ENCODE measurements at places on chromosomes 6 and 20.

GRCh38 chr6:25659633-25660368, 7.8 kb downstream of the SCGN start:
- DNase-seq: no peak

DNA sequence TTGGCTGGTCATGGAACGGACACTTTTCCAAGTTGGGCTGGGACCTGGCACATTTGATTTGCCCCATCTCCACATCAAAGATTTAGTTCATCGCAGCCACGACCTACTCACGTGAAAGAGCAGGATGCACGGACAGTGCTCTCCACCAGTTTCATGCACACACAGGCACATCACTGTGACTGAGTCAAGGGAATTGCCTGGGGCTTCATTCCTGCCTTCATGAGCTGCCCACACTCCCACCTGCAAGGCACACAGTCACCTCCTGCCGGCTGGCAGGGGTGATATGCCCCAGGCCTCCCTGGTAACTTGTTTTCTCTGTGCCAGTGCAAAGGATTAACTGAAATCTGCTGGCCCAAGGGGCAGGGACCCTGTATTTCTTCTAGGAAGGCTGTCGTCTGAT, 23.3 kb upstream of the CST1 start:
- no peak for DNase-seq

DNA sequence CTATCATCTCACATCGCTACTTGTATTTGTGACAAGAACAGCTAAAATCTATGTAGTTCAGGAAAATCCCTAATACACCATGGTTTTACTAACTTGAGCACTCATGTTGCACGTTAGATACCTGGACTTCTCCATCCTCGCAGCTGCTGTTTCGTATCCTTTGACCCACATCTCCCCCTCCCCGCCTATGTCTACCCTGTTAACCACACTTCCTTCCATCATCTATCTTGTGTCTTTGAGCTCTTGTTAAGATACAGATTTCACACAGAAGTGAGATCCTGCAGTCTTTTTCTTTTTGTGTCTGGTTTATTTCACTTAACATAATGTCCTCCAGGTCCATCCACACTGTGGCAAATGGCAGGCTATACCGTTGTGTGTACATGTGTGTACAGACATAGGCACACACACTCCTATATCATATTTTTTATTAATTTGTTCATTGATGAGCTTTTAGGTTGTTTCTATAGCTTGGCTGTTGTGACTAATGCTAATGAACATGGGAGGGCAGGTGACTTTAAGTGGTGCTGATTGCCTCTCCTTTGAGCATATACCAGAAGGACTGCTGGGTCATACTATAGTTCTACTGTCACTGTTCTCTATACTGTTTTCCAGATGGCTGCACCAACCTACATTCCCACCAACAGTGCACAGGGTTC, 117.8 kb downstream of the WDR27 start:
- no peak for DNase-seq

- DNase-seq: no peak
Observed at GRCh38 chr6:22413681-22414311, 117.0 kb upstream of the PRL start.

DNA sequence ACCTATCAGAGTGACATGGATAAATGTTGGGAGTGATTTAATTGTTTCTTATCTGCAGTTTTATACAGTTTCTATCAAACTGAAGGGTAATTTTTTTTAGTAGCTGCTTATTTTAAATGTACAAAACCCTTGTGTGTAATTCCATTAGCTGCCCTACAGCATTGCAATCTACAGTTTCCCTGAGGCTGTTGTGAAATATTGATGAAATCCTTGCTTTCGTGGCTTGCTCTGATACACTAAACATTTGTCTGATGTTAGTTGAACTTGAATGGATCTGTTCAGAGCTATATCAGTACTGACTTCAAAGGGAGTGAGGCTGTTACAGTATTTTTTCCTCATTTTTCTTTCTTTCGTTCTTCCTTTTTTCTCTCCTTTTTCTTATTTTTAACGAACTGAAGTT, 255.4 kb downstream of the TSHZ2 start:
- DNase-seq: no peak

DNA sequence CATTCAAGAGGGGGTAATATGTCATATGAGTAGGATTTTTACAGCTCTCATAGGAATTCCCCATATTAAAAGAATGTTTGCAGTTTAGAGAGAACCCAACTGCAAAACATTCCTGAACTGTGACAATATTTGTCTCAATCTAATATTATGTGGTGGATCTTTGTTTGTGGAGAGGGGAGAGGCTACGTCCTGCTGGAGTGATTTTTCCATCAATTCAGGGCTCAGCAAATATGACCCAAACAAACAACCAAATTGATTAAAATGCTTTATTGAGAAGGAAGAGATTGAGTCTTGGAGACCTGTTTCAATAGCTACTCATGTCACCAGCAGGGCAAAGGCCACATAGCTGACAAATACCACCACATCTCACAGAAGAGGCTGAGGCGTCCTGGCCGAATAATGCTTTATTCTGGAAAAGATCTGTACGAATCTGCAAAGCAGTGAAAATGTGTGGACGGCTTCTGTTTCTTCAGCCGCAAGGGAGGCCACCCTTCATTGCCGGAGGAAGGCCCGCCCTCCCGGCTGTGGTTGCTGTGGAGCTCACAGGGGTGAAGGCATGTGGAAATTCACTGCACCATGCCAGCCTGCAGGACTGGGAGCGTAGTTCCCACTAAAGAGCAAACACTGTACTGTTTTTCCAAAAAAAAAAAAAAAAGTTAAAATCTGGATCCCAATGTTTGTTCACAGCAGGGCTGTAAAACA, 89.7 kb upstream of the QKI start:
- peak; percentile 89 for DNase-seq

DNA sequence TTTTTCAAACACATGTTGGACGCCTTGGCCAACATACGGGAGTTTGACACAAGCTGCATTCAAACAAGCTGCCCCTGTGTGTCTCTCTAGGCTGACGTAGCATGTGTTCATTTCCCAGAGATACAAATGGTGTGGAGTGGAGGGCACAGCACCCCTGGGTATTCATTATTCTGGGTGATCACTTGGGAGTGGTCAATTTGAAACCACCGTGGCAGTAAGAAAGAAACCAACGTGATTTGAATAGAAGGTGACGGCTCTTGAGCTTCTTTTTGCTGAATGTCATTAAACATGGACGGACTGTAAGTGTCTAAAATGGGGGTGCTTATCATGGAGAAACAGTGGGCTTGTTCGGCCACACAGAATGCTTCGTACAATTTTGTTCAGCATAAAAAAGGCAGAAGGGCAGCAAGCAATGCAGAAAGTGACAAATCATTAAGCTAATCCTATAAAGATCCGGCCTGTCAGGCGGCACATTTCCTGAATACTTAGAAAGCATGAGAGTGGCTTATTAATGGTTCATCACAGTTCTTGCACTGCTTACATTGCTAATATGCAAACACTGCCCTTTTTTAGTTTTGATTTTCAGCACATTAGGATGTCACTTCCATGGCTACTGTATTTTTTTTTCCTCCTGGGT, 1261.9 kb upstream of the CITED2 start:
- DNase-seq: no peak

DNA sequence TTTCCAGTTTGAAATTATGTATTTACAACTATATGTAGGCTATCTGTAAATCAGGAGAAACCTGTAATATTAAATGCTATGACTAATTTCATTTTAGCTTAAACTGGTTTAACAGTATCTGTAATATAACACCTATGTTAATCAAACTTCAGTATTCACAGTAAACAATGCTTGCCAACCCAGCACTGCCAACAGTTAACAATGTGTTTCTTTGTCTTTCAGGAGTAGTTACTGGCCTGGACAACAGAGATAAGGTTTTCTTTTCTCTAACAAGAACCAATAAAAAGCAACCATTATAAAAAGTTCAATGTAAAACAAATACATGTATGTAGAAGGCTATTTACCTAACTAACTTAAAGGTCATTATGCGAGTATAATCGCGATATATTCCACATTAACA, 158.8 kb downstream of the CDK19 start:
- DNase-seq: no peak

GRCh38 chr6:108565893-108566292, 5.2 kb downstream of the FOXO3 start:
- DNase-seq: peak; percentile 42

- DNase-seq: no peak
Observed at GRCh38 chr20:35286077-35286898, 1.7 kb upstream of the EIF6 start.

DNA sequence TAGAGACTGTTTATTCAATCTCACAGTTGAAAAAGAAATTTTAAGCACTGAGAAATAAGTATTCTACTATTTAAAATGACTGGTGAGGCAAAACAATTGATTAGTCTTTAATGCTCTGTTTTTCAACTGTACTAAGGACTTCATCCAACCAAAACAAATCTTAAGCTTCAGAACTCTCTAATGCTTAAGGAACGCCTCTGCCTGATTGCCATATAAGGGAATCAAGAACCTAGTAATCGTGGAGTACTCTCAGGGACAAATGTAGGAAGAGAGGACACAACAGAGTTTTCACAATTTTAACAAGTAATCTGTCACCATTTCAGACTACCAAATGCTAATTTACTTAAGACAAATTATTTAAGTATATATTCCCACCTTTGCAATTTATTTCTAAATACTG, 16.1 kb downstream of the FBXO30 start:
- DNase-seq: no peak

DNA sequence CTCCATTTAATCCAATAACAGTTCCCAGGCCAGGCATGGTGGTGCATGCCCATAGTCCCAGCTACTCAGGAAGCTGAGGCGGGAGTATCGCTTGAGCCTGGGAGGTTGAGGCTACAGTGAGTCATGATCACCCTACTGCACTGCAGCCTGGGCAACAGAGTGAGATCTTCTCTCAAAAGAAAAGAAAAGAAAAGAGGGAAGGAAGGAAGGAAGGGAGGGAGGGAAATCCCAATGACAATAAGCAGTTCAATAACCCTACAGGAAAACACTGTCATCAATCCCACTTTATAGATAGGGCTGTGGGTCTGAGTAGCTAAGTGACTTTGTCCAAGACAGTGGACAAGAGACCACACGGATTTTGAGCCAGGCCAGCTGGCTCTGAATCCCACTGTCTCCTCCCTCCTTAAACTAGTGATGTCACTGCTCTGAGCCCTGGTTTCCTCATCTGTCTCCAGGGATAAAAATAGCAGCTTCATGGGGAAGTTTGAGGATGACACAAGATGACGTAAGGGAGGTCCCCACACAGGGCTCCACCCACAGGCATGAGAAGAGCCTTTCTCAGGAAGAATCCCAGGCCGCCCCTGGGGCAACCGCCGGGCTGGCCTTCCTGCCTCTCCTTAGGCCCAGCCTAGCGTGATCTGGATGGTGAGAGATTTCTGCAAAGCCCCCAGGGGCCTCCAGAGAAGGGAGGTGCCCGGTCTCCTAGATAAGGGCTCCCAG, 7.2 kb upstream of the TRIB3 start:
- DNase-seq: peak; percentile 63

- no peak for DNase-seq
Observed at GRCh38 chr6:152318278-152318677, 318.9 kb downstream of the SYNE1 start.

- peak; percentile 44 for DNase-seq
Observed at GRCh38 chr6:158621694-158622544, 22.6 kb downstream of the DYNLT1 start.

- no peak for DNase-seq
Observed at GRCh38 chr6:47801984-47802383, 20.2 kb downstream of the OPN5 start.

- DNase-seq: no peak
Observed at GRCh38 chr6:1285956-1286355, 25.9 kb upstream of the FOXQ1 start.

DNA sequence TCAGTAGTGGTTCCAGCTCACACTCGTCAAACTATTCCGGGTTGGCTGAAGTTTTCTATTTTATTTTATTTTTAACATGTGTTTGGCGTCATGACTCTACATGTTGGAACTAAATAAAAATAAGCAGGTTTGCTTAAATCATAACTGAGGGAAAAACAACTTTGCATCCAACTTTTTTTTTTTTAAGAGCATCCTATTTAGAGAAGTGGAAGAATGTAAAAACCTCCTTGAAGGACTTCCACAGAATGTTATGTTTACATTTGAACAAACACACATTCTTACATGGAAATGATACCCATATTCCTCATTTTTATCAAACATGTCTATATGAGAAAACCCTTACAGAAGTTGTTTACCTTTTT, 659 bp downstream of the PRDM1 start:
- DNase-seq: no peak

- DNase-seq: no peak
Observed at GRCh38 chr6:11803591-11803971, 25.0 kb upstream of the ADTRP start.

DNA sequence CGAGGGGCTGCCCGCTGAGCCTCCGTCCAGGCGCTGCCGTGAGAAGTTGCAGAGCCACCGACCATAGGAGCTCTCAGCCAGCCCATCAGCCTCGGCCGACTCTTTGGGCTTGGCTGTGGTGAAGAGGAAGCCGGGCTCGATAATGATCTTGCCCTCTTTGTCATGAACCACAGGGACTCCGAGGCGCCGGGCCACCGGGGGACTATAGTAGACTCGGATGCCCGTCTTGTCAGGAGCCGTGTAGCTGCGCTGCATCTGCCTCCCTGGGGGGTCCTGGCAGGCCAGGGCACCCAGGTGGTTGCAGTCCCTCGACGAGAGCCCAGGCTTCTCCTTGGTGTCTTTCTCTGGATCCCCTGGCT, 20.5 kb upstream of the DSN1 start:
- no peak for DNase-seq

GRCh38 chr6:112906726-112907125, 559.6 kb downstream of the RFPL4B start:
- DNase-seq: no peak

GRCh38 chr6:83708546-83708969, 343 bp downstream of the SNAP91 start:
- DNase-seq: no peak

DNA sequence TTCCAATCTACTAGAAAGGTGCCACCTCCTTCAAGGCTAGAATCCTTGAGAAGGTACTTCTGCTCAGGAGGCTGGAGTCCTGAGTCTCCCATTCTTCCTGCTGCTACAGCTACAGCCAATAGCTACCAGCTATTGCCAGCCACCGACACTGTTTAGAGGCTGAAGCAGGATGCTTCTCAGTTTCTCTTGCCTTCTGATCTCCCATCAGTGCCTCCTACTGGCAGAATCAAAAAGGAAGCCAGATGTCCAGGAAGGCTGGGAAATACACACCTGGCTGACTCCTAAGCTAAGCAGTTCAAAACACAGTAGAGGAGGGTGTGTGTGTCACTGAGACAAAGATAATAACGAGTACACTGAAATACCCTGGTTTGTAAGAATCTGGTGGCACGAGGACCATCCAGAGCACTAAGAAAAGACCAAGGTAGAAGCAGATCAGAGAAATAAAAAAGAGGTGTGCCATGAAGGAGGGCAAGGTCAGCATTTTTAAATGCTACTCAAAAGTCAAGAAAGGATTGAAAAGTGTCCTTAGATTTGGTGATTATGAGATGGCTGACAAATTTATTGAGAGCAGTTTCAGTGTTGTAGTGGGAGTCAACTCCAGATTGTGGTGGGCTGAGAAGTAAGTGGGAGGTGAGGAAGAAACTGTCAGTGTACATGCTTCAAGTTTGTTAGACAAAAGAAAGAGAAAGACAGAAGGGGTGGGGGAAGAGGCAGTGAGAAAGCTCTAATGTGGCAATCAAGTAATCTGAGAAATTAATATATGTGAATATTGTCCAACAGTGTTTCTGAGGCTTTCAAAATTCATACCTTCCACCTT, 2.3 kb upstream of the HLA-DMA start:
- no peak for DNase-seq

Data from right cardiac atrium (tissue), 5 donors.